Mammary epithelial cell (primary cell): ENCODE measurements at places on chromosomes 7 and 10. TPM values are rescaled to one million over a fixed set of nuclear protein-coding genes. Genes with fewer than 3 reads are reported as not detected.
A peak's percentile ranks its signal among the peaks of the same experiment; 100 is the strongest.

MOGAT3 gene
- not detected in 2 replicates for total RNA-seq

GDF2 gene
- total RNA-seq: not detected

GRCh38 chr7:105493196-105493922 lies 28.7 kb downstream of the PUS7 start:
- no peak for DNase-seq

DNA sequence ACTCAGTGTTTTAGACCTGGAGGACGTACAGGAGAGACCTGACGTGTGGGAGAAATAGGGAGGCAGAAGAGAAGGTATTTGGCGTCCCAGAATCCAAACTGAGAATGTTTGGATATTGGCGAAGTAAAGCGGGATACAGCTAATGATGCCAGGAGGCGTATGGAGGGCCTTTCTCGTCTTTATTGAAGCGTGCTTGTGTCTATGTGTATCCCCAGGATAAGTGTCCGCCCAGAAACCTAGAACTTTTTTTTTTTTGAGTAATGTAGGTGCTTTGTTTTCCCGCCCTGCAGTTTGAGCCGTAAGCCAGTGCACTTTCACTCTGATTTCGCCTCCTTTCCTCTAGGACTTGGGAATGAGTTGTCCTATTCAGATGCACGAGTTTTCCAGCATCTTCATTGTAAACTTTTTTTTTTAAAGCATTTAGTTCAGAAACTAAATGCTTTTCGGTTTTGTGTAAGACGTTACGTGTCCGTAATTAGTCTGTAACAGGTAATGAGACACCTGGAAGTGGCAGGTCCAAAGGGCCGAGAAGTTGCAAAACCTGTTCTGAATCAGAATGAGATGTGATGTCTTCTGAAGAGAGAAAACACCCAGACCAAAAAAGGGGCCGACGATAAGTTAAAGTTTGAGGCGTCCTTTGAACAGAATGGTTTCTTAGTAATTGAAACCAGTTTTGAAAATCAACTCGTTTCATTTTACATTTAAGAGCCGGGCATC lies 746 bp downstream of the ARL5B start:
- peak; percentile 81 for DNase-seq

DNA sequence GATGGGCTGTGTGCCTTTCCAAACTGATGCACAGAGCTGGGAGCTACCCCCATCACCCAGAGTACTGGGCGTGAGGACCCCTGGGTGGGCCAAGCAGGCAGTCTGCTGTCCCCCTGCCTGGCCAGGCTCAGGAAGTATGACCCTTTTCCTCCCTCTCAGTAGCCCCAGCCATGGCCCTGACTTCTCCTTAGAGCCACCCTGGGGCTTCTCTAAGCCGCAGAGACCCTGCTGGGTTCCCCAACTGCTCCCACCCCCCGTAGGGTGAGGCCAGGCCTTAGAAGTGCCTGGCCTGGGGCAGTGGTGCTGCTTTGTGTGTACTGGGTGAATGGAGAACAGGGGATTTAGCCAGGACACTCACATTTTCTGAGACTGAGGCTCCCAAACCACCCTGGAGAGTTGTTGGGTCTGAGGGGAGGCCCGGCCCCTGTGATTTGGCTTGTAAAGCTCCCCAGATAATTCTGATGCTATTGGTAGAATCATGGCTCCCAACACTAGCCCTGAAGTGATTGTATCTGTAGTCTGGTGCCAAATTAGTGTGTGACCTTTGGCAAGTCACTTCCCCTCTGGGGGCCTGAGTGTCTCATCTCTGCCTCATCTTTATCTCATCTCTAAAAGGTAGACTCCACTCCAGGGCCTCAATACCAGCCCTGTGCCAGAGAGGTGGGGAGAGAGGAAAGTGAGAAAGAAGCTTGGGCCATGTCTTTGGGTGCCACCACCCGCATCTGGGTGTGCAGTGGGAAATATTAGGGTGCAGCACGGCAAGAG lies 99.7 kb upstream of the PPIF start:
- DNase-seq: no peak

DNA sequence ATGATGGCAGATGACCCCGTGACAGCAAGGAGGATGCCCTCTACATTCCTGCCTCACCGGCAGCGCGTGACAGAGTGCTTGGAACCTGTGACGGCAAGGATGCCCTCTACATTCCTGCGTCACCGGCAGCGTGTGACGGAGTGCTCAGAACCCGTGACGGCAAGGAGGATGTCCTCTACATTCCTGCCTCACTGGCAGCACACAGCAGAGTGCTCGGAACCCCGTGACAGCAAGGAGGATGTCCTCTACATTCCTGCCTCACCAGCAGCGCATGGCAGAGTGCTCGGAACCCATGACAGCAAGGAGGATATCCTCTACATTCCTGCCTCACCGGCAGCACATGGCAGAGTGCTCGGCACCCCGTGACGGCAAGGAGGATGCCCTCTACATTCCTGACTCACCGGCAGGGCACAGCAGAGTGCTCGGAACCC lies 231.0 kb downstream of the DIP2C start:
- DNase-seq: no peak

GRCh38 chr10:91587710-91588638 lies 44.9 kb downstream of the PPP1R3C start:
- DNase-seq: peak; percentile 59

DNA sequence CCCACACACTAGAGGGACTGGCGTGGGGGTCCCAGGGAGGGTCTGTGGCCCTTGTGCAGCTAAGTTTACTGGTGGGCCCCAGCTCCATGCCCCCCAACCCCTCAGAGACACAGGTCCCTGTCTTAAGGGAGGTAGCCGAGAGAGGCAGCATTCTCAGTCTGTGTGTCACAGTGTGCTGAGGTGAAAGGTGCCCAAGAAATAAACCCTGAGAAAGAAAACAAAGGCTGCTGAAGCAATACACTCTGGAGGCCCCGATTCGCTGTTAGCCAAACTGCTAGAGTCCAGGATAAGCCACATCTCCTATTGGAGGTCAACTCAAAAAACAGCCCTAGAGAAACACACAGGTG lies 28.6 kb upstream of the NDST2 start:
- no peak for DNase-seq

DNA sequence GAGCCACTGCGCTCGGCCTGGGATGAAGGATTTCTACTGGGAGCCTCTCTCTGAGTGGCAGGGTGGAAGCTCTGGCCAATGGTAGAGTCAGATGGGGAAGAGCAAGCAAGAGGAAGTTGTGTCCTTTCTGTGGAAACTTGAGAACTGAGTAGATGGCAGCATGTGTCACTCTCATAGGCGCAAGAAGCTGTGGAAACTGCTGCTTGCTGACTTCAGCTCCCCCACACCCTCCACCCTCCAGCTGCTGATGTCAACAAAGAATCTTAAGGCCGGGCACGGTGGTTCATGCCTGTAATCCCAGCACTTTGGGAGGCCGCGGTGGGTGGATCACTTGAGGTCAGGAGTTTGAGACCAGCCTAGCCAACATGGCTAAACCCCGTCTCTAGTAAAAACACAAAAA lies 39.8 kb upstream of the SRGN start:
- no peak for DNase-seq

GRCh38 chr7:69610374-69611084 lies 12.3 kb downstream of the AUTS2 start:
- DNase-seq: no peak

- peak; percentile 20 for DNase-seq
Measured at GRCh38 chr10:106573106-106573505, 591.4 kb downstream of the SORCS1 start.
